Head of caudate nucleus (tissue), 42 donors: ENCODE measurements at places on chromosomes 5 and 9.

- no peak for DNase-seq
Measured at GRCh38 chr9:130088051-130088450, 34.3 kb downstream of the GPR107 start.

GRCh38 chr5:33691856-33692255 is 199.9 kb downstream of the ADAMTS12 start:
- DNase-seq = no peak

DNA sequence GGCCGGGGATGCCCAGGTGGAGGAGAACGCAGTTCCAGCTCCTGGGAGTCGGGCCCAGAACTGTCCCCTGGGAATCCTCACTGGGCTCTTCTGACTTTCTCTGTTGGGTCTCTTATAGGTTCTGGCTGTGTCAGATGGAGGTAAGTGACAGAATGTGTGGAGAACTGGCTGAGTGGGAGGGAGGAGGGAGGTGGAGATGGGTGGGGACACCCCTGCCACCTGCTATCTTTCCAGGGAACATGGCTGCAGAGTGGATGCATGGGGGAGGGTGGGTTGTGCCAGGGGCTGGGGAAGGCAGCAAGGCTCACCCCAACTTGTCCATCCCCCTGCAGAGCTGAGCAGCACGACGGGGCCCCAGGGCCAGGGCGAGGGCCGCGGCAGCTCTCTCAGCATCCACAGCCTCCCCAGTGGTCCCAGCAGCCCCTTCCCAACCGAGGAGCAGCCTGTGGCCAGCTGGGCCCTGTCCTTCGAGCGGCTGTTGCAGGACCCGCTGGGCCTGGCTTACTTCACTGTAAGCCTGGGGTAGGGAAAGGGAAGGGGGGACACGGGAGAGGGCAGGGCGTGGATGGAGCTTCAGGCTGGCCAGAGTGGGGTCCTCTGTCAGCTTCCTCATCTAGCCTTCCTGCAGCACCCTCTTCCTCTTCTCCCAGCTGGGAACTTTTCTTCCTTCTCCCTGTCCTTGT is 8.3 kb downstream of the RGS14 start:
- DNase-seq = no peak

DNA sequence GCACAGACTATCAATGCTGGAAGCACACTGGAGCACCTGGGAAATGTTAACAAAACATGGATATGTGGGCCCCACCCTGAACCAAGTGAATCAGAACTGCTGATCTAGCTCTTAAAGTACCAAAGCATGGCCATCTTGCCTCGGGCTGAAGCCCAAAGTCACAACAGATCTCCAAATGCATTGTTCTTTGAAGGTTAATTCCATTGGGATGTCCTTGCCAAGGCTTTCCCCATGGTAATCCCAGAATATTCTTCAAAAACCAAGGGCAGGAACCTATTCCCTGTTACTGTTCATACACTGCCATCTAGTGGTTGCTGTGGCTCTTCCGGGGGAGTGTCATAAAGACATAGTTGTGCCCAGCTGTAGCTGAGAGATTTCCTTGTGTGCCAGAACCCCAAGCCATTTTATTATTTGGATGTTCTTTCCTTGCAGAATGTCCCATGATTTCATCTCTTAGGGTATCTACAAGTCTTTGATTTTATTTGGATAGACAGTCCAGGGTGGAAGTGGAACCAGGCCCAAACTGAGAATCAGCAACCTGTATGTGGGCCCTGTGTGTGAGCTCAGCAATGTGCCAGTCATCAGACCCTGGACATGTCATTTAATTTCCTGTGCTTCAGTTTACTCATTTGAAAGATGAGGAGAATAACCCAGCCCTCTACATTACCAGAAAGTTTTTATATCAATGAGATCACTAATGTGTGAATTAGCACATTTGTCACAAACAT is 290.0 kb downstream of the ACTL7B start:
- peak; percentile 64 for DNase-seq
